ENCODE measurements at places on chromosomes 7 and 10. TPM values are rescaled to one million over a fixed set of nuclear protein-coding genes. Genes with fewer than 3 reads are reported as not detected.

DRGX gene
- polyA plus RNA-seq: 0.09 TPM

HECW1 gene
- 6.6 TPM for polyA plus RNA-seq

FBXO24 gene
- polyA plus RNA-seq: 1.7 TPM

- DNase-seq: no peak
Measured at GRCh38 chr7:77933394-77933793, 134.8 kb downstream of the PHTF2 start.

- DNase-seq: no peak
Measured at GRCh38 chr10:98374217-98374985, 40.6 kb downstream of the PYROXD2 start.

DNA sequence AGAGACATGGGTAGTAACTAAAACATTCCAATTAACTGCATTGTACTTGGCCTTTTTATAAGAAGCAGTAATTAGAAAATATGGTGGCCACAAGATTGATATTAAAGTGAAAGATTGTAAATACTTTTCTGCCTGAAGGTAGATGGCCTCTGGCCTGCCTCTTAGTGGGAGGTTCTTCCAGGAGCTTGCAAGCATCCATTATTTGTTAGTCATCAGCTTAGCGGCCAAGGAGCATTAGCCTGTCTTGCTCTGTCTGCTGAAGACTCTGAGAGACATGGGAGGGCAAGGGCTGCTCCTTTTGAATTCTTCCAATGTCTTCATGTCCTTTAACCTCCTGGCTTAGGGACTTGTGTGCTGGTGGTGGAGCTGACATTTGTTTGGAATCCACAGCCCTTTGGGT lies 80.4 kb downstream of the TCF7L2 start:
- no peak for DNase-seq

CCL24 gene
- polyA plus RNA-seq: not detected

GRCh38 chr10:100508266-100508665 lies 11.4 kb downstream of the SEC31B start:
- DNase-seq: no peak

GRCh38 chr7:105261689-105262088 lies 127.0 kb downstream of the SRPK2 start:
- DNase-seq: no peak

DNA sequence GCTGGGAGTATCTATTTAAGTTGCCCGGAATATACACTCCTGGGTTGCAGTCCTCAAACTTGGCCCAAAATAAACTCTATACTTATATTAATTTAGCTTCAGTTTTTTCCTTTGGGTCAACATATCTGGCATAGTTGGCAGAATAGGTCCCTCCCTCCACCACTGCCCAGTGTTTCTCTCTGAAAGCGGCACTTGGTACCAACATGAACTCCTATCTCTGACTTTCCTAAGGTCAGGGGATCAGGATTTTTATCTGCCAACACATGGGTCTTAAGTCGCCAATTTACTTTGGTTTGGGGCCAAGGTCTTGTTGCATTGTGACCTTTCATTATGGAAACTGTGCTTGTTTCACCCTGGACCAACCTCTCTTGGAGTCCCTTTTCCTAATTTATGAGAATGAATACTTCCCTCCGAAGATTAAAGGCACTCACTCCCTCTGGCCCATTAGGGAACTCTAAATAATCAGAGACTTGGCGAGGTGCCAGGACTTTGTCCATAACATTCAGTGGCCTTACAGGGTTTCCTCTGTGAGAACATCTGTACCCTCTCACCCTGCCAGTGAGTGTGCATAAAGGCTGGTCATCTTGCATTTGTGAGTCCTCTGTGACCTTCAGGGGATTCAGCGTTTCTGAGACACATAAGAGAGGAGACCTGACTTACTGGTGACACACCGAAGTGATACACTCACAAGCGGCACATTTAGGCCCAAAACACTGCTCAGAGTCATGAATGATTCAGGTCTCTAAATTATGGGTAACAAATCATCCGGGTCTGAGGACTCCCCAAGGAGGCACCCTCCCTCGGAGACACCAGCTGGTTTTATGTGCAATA lies 19.7 kb upstream of the FKBP9 start:
- DNase-seq: no peak

SDHAF3 gene
- polyA plus RNA-seq: 46.2 TPM

GRCh38 chr10:818010-818409 lies 113.5 kb downstream of the LARP4B start:
- no peak for DNase-seq

- DNase-seq: no peak
Measured at GRCh38 chr7:104861729-104862390, 152.1 kb upstream of the KMT2E start.

GRCh38 chr10:117983961-117984360 lies 62.8 kb downstream of the RAB11FIP2 start:
- DNase-seq: no peak

- no peak for DNase-seq
Measured at GRCh38 chr7:134847851-134848588, 68.6 kb downstream of the CALD1 start.

- no peak for DNase-seq
Measured at GRCh38 chr7:88759230-88760135, at the start of gene ZNF804B. Gene ZNF804B, plus strand, starts transcription at chr7:88759700. Its CDS starts 277 bp downstream, at chr7:88759977.

SUFU gene
- polyA plus RNA-seq: 28.2 TPM

CPA2 gene
- polyA plus RNA-seq: 0.28 TPM

SFRP4 gene
- 3.4 TPM for polyA plus RNA-seq

- no peak for DNase-seq
Measured at GRCh38 chr10:12025591-12025990, 17.0 kb downstream of the UPF2 start.

GRCh38 chr10:131559450-131559911 lies 248.0 kb upstream of the TCERG1L start:
- no peak for DNase-seq

MBL2 gene
- polyA plus RNA-seq: not detected

DNA sequence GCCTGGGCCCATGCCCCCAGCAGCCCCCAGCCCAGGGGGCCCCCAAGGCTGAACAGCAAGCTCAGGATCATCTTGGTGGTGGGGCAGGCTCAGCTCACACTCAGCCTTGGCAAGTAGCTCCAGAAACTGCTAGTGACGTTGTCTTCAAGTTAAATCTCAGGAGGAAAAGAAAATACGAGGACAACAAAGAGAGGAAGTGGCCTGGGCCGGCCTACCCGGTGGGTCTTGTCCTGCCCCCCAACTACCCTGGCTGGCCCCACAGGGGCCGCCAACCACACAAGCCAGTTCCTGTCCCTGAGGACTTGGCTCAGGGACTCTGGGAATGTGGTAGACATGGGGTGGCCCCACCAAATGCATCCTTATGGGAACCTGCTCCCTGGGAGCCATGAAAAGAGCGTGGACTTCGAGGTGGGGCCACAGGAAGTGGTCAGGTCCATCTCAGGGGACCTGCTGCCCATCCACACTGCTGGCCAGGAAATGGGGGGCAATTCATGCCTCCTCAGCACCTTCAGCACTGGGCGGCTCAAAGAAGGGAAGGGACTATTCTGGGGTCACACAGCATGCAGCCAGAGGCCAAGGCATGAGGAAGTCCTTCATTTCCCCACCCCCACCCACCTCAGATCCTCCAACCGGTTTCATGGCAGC lies at the start of gene MMRN2:
Gene MMRN2, minus strand, starts transcription at position 145 of the 645 bp plus-strand sequence. Its CDS starts 74 bp downstream, at position 71.
- DNase-seq: no peak

DNA sequence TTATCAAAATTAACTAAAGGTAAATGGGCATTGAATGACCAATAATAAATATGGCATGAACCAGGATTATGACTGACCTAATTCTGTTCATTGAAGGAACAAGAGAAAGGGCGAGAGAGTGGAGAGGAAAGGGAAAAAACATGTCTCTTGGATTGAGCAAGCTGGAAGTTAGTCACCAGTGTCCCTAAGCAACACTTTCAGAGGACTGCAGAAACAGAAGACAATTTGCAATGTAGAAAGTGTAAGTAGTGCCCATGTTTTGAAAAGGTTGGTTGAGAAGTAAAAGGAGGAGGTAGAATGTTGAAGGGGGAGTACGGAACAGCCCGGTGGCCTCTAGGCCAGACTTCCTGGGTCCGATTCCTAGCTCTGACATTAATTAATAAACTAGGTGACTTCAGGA lies 94.6 kb downstream of the FAS start:
- no peak for DNase-seq

GRCh38 chr10:64379898-64380297 lies 858.7 kb downstream of the REEP3 start:
- no peak for DNase-seq

DNA sequence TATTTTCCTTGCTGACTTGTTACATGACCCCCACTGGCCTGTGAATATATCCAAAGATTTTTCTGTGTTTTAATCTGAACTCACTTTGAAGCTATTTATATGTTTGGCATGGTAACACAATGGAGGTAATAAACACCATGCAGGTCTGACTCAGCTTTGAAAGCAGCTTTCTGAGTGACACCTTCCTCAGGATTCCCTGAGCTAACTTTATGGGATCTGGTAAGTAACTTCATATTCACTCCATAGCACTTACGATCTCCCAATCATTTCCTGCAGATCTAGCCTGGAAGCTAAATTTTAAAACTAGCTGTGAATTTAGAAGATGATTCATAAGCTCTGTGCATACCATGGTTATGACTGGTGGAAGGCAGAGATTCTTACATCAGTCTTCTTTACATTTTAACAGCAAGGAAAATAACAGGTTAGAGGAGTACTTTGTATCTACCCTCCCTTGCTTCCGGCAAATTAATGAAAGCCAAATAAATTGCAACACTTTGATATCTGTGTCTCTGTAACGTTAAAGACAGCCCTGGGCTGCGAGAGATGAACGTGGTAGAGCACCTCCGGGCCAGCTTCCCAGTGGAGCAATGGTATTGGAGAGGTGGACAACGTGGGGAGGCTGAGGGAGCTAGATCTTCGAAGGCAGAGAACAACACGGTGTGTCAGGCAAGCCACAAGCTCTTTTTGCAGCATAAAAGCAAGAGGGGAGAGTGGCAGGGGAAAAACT lies 170.2 kb upstream of the KLF14 start:
- no peak for DNase-seq

- no peak for DNase-seq
Measured at GRCh38 chr7:121266307-121266894, 62.4 kb upstream of the WNT16 start.

DNA sequence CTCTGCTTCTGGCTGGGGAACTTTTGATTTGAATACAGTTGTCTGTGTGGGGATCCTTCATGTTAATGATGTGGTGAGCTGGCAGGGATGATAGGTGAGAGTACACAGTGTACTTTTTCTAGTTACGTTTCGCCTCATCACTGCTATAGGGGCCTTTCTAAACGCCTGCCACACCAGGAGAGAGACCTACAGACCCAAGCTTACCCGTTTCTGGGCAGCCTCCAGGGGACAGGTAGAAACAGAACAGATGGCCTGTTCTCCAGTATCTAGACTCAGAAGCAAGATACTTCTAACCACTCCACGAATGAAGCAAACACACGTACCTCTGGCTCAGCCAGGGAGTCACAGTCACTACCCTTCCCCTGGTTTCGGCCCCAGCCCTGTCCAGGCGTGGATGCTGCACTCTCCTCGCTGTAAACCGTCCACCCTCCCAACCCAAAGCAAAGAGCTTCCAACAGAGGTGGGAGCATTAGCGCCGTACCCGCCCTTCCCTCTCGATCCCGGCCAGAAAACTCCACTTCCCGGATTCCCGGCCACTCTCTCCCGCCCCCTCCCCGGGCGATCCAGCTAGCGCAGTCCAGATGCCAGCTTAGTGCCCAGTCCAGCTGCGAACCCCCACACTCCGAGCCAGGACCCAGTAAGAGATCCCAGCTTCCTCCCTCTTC lies 1.2 kb downstream of the CCDC6 start:
- no peak for DNase-seq

- DNase-seq: no peak
Measured at GRCh38 chr7:37045681-37046179, 321.4 kb upstream of the AOAH start.

ANLN gene
- 20.6 TPM for polyA plus RNA-seq

- DNase-seq: no peak
Measured at GRCh38 chr7:101767544-101767943, 49.9 kb upstream of the CUX1 start.

- DNase-seq: no peak
Measured at GRCh38 chr10:106625751-106626150, 538.8 kb downstream of the SORCS1 start.

DNA sequence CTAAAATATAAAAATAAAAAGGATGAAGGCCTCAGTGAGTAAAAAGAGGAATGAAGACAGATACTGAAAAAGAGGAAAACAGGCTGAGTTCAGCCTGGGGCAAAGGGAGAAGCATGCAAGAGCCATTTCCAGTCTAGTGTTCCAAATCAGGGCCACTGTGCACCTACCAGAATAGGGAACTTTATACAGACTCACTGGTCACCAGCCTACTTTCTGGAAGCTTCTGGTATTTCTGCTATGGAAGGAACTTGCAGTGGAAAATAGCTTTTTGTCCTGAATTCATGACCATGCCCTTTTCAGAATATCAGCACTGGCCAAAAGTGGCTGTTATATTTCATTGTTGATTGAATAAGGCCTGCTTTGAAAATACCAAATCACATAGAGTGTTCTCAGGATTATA lies 28.8 kb downstream of the ABRAXAS2 start:
- no peak for DNase-seq

ANKRD1 gene
- polyA plus RNA-seq: 0.82 TPM

SPDYE11 gene
- 0.32 TPM for polyA plus RNA-seq

PODXL gene
- polyA plus RNA-seq: 669 TPM

GRCh38 chr7:90538405-90538804 lies 57.7 kb upstream of the CDK14 start:
- DNase-seq: no peak

SPDYE18 gene
- 0.26 TPM for polyA plus RNA-seq

All from renal cortex interstitium (tissue), 15 donors.